Stimulated activated CD8-positive, alpha-beta memory T cell treated with anti-CD3 and anti-CD28 coated beads, Interleukin-15, amount 100 ng/mL, for 4 hours (primary cell): ENCODE measurements at places on chromosomes 12 and 14.

DNA sequence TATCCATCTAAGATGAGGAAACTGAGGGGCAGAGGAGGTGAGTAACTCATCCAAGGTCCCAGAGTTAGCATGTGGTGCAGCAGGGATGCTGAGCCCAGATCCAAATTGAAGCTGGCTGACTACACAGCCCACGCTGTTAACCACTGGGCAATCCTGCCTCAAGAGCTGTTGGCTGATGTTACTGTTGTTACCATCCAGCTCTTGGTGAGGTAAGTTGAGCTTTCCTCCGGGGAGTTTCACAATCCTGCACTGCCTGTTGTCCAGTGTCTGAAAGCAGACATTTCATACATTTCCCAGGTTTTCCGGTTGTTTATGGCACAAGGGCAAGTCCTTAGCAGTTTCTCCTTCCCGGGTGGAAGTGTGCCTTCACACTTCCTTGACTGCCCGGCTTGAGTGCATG lies 14.5 kb downstream of the CYP46A1 start:
- DNase-seq, result no peak

GRCh38 chr12:51823875-51824565 lies 24.5 kb downstream of the FIGNL2 start:
- no peak for DNase-seq

DNA sequence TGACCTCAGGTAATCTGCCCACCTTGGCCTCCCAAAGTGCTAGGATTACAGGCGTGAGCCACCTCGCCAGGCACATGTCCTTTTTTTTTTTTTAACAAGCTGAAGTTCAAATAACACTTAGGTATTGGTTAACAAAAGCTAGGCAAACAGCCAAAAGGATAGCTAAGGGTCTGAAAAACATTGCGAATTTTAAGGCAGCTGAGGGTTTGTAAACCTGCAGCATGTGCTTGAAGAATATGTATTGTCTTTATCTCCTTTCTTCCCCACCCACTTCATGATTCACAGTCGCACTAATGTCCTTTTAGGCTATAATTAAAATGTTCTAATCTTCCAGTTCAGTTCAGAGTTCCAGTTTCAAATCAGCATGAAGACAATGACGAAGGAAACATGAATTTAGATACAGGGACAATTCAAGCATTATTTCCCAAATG lies 30.1 kb upstream of the CERS5 start:
- no peak for DNase-seq

DNA sequence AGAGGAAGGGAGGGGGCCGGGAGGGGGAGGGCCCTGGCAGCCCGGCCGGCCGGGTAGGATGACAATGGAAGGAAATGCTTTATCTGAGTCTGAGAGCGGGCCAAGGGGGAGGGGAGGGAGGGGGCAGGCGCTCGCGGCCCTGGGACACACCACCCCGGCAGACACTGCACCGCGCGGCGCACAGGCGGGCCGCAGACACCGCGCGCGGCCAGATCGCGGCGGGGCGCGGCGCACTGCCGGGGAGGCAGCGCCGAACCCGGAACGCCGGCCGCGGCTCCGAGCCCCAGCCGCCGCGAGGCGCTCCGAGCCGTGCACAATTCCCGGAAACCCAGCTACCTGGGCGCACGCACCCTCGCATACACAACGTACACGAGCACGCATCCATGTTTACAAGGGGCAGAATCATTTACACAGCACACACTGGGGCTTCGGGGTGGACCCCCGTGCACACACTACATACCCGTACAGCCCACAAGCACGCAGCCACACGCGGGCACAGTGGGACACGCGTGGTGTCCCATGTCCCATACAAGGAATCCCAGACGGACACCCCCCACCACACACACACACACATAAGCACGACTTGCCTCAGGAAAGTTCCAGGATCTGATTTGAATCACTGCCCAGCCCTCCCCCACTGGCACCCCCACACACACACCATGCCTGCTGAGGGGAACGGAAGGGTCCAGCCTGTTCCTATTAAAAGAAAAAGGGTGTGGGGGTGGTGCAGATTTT lies at the start of gene HDAC7:
TSS of gene HDAC7 (minus strand) at position 8 of the 735 bp plus-strand sequence. CDS start 118 bp downstream, outside the sequence.
- DNase-seq, result peak; percentile 51

DNA sequence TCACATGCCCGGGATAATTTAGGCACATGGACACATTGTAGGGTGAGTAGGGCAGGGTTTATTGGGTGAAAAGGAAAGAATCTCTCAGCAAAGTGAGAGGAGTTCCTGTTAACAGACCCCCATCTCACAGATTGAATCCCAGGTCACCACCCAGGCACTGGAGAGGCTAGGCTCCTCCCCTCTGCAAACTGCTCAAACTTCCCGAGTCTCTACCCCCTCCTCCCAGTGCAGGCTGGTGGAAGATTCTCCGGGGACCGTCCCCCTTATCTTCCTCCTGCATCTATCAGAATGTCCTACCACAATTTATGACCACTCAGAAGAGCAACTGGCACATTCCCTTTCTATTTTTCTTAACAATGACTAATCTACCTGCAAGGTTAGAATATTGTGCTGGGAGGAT lies 126.0 kb downstream of the NTF3 start:
- no peak for DNase-seq

GRCh38 chr14:100557658-100558057 lies 29.6 kb downstream of the BEGAIN start:
- no peak for DNase-seq

DNA sequence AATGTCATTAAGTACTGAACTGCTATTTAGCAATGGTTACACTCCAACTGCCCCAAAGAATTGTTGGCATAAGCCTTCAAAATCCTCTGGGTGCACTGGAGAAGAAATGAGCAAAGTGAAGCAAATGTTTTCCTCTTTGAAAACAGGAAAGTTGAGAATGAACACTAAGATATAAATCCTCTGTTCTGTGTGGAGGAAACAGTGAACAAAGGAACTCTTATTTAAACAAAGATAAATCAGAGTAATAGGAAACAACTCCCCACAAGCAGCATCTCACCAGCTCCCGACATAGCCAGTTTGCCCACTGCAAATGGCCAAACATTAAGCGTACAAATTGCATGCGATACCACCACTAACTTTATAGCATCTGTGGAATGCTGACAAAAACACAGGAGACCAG lies 54.0 kb downstream of the BCAT1 start:
- no peak for DNase-seq

GRCh38 chr14:53183056-53183455 lies 29.9 kb upstream of the DDHD1 start:
- no peak for DNase-seq

GRCh38 chr14:67941456-67942018 lies 122.0 kb downstream of the RAD51B start:
- no peak for DNase-seq

- no peak for DNase-seq
Measured at GRCh38 chr12:88471331-88472045, 108.8 kb downstream of the KITLG start.

DNA sequence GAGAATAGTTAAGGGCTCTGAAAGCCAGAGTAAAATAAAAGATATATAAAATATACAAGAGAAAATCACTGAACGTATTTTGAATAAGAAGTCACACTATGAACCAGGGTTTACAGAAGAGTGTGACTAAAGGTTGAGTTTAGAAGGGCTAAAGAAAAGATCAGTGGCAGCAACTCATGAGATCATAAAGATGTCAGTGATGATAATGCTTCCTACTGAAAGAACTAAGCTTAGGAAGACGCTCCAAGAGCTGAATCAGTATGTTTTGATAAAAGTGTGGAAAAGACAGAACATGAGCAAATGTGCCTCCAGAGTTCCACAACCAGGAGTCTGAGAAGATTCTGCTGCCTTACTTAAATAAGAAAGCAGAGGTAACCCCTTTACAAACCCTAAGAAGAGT lies 74.6 kb downstream of the KITLG start:
- DNase-seq, result no peak

DNA sequence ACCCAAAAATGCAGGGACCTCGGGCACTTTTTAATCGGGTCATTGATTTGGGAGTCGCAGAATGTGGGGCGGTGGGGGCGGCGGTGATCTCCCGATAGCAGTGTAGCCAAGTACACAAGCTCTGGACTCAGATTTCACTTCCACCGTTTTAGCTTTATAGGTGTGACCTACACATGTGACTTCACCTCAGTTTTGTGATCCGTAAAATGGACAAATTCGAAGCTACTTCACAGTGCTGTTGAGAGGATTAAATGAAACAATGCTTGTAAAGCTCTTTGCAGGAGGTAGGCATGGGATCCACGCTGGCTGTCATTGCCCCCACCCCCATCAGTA lies 478 bp downstream of the RITA1 start:
- DNase-seq, result no peak

DNA sequence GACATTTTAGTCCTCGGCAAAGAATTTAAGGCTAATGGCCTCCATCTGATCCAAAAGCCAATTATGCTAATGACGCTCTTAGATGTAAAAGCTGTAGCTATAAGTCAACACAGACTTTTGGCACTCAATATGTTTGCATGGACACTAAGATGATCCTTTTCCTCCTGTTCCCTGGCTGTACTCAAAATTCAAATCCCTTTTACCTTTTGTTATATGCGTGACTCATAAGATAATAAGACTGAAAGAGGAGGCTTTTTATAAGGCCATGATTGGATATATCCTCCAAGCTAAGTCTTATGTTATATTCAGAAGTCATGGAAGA lies 89.8 kb downstream of the PDZRN4 start:
- no peak for DNase-seq

DNA sequence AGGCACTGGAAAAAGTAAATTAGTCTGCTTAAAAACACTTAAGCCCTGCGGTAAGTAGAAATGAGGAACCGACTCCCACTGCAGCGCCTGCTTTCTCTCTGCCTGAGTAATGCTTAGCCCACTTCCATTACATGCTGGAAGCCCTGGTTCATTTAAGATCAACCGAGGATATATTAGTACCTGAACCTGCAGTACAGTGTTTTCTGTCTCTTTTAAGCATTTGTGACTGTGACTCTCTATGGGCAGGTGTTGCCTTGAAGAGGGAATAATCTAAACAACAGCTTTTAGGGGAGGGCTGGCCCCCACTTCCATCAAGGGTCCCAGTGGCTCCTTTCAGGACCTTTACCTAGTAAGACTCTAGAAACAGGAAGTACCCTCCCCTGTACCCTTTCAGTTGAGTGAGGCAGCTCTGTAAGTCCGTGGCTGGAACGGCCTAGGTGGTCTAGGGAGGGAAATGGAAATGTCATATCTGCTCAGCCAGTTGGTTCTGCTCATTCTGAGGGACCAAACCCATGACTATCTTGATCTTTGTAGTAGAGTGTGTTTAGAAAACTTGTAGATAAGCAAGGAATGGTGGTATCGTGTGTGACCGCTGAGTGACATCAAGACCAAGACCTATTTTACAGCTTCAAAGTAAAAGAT lies 56.2 kb downstream of the FNTB start:
- DNase-seq, result no peak

DNA sequence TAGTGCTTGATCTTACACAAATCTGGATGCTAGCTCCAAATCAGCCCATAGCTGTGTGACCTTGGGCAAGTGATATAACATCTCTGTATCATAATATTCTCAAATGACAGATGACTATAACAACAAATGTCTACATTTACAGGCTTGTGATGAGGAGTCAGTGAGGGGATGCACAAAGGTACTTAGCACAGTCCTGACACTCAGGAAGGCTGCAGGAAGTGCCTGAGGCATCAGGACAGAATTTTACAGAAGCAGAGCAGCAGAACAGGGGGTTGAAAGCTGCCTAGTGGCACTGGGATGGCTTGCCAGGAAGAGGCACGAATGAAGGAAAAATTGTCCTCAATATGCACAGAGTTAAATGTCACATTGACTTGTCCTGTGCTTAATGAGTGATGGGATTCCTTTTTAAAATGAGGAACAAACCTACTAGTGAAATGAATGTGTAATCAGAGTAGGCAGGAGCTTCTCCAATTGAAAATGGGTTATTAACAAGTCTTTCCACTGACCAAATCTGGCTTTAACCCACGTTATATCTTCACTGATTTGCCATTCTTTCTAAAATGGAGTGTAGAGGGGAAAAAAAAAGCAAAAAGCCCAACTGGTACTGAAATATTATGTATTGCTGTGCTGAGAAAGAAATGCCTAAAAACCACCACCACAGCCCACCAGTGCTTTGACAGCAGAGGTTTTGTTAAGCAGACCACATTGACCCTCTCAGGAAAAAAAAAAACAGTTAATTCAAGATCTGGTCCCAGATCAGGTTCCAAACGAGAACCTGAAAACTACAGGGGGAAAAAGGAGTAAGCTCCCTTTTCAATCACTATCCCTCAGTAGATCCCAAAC lies 11.6 kb downstream of the BTG1 start:
- DNase-seq, result no peak
